ENCODE measurements at places on chromosomes 2 and 18.

DNA sequence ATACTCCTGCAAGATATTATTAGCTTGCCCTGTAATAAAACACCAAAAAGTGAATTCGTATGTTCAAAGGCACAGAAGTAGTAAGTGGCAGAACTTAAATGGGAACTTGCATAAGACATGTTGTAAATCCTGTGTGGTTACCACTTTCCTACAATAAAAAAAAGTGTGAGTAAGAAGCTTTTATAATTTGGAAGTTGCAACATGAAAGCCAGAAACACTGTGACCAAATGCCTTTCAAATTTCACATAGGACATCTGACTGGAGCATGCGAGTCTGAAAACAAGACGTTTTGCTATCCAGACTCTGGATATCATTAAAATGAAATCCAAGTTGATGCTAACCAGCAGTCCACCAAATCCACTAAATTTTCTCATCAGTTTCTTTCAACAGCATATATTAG is 886.2 kb upstream of the NRXN1 start:
- DNase-seq = no peak

DNA sequence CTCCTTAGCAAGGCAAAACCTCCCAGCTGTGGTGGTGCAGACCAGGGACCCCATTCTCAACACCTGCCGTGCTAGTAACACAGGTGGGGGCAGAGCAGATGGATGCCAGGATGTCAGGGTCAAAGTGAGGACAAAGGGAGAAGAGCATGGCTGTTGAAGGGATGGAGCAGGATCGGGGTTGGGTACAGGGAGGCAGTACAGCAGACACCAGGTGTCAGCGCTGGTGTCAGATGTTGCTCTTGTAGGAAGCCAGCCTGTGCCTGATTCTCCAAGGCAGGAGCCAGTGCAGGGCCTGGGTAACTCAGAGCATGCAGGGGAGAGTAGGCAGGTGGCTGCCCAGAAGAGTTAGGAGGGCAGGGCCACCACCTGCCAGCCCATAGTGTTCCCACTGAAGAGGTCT is 222.1 kb upstream of the SPRED2 start:
- no peak for DNase-seq

- no peak for DNase-seq
Measured at GRCh38 chr2:31341351-31341750, 73.2 kb downstream of the XDH start.

DNA sequence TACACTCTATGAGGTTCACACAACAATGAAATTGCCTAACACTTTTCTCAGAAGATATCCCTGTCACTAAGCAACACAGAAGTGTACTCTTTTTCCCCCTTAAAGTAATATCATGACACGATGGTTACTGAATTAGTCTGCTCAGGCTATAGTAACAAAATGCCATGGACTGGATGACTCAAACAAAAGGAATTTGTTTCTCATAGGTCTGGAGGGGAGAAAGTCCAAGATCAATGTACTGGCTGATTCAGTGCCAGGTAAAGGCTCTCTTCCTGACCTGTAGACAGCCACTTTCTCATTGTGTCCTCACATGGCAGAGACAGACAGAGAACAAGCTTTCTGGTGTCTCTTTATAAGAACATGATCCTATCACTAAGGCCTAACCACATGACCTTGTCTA is 211.9 kb downstream of the RBM43 start:
- DNase-seq = no peak

- no peak for DNase-seq
Measured at GRCh38 chr2:11169333-11169732, 14.1 kb downstream of the SLC66A3 start.

GRCh38 chr2:168635065-168635577 is 167.3 kb upstream of the NOSTRIN start:
- no peak for DNase-seq

DNA sequence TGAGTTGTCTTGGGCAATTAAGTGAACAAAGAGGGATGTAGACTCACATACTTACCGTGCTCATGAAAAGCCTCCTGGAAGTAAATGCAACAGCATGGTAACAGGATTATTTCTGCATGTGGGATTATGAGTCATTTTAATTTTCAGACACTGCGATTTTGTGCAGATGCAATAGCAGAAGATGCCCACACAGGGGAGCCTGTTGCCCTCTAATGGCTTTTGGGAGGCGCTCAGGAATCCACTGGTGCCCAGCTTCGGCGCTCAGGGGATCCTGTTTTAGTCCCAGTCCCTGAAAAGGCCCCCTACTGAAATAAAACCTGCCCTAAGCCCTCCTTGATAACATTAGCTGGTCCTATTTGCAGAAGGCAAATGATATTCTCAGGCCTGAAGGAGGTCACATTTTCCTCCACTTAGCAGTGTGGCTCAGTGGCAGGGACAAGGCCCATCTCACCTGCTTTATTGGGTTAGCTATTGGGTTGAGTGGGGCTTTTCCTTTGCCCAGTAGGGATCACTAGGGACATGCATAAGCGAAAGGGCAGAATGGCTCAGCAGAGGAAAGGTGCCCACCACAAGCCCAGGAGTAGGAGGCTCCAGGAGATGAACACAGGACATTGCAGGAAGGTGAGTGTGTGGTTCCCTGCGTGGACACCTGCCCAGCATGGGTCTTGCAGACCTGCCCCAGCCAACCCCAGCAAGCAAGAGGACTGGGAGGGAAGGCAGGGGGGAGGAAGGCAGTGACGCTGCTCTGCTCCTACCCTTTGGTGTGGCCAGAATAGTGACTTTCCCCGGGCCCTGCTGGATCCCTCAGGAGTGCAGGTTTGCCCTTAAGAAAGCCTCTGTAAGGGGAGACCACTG is 26.5 kb upstream of the KCNS3 start:
- peak; percentile 42 for DNase-seq

DNA sequence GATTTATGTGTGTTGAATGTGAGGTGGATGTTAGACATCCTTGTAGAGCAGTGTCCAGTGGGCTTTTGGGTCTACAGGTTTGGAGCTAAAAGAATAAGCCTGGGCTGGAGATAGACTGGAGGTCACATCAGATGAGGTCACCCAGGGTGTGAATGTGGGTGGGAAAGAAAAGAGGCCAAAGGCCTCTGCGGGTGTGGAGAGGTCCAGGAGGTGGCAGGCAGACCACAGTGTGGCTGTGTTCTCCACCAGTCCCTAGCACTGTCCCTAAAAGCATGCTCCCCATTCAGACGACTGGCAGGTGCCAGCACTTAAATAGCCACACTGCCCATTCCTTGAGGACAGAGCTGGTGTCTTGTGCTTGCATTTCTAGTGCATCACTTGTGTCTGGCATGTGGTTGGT is 4.1 kb downstream of the ATG4B start:
- no peak for DNase-seq

DNA sequence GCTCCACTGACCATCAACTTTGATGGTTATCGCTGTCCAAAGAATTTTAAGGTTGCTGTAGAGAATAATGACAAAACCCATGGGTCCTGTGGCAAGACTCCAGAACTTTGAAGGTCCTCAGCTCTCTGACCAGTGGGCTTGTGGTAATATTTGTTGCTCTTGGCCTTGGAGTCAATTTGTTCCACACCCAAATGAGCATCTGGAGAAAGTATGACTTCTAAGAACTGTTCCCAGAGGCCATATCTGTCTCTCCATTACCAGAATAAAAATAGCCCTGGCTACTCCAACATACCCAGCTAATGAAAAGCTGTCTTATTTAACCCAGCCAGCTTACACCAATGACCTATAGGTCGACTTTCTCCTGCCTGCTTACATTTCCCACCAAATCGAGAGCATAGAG is 466.4 kb downstream of the MEIS1 start:
- DNase-seq = no peak

GRCh38 chr2:151523850-151524249 is 114.1 kb downstream of the RIF1 start:
- DNase-seq = no peak

DNA sequence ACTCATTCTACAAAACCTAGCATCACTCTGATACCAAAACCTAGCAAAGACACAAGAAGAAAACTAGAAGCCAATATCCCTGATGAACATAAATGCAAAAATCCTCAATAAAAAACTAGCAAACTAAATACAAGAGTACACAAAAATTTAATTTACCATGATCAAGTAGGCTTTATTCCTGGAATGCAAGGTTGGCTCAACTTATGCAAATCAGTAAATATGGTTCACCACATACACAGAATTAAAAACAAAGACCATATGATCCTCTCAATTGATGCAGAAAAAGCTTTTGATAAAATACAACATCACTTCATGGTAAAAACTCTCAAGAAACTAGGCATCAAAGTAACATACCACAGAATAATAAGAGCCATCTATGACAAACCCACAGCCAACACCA is 188.3 kb downstream of the ETAA1 start:
- no peak for DNase-seq

- no peak for DNase-seq
Measured at GRCh38 chr2:189018631-189019030, 44.5 kb downstream of the COL3A1 start.

DNA sequence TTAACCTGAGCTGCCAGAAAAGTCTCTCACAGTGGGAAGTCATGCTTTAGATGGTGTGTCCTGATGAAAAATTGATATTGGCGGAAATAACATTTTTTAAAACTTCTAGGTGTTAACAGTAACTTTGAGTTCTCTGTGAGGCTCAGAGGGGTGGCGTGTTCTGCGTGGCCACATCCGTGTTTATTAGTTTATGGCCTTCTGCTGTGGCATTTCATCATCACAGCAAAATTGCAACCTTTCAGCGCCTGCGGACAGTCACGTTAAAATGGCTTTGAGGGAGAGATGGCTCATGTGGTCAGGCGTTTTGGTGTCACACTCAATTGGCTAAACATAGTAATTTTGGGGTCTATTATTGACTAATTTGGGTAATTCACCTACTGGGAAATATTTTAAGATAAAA is 42.4 kb downstream of the KLHL29 start:
- DNase-seq = no peak

- DNase-seq = no peak
Measured at GRCh38 chr18:76161983-76162382, 333.1 kb downstream of the ZNF516 start.

DNA sequence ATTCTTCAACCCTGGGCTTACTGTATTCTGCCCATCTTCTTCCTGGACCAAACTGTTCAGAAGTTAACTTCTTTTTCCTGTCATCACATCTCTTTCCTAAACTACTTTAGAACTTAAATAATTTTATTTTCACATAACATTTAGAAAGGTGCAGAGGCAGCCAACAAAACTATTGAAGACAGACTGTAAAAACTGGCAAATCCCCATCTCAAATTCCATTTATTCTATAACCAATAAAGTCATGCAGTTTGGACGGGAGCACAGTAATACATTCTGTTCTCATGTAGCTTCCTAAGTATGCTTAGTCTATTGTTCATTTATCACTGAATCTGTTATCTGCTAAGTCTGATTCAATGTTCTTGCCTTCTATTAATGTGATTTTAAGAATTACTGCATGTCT is 99.1 kb downstream of the SMAD2 start:
- no peak for DNase-seq

GRCh38 chr18:22632191-22632590 is 214.5 kb upstream of the CTAGE1 start:
- DNase-seq = no peak

DNA sequence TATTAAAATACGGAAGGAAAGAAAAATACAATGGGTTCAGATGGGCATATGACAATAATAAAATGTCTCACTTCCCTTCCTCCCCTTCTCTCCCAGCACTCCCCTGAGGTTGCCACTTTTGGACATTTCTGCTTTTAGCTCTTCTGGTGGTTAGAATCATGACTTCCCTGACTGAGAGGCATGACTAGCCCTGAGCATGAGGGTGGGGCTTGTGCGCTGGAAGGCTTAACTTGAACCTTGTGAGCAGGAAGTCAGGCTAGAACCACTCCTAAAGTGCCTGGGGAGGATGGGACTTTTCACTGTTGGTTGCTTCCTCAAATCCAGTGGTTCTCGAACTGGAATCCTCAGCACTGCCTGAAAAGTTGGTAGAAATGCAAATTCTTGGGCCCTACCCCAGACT is 19.7 kb upstream of the ARHGAP25 start:
- DNase-seq = peak; percentile 66

DNA sequence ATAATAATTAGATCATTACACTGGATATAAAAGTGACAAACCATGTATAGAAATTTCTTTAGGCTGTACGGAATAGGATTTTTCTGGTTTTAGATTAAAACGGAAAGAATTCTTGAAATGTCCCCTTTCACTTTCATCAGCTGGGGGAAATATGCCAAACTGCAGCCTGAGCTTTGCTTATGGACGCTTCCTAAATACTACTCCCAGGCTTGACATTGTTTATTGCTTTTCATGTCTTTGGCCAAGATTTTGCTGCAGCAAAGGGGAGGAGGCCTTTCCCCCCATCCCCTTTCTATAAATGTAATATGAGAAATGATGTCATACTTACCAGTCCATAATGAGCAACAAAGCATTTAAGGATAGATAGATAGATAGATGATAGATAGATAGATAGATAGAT is 158.4 kb downstream of the MAP2 start:
- DNase-seq = no peak

GRCh38 chr2:105383432-105384166 is 15.3 kb downstream of the FHL2 start:
- no peak for DNase-seq

DNA sequence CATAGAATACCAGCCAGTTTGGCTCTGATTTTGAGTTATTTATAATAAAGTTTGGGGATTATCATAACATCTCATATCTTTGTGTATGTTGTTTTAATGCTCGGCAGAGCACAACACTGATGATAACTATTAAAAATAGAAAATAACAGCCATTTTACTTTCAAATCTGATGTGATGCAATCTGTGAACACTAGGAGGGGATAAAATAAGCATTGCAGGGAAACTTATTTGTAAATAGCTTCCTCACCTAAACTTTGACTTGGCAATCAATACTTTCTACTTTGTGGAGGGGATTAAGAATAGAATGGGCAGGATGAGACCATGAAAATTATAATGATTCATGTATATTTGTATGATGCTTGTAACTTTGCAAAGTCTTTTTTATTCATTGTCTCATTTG is 54.4 kb downstream of the USP14 start:
- DNase-seq = no peak

- DNase-seq = no peak
Measured at GRCh38 chr2:188474316-188474715, 182.6 kb downstream of the GULP1 start.

GRCh38 chr2:235963853-235964577 is 204.2 kb downstream of the GBX2 start:
- no peak for DNase-seq

- DNase-seq = peak; percentile 39
Measured at GRCh38 chr18:62339106-62339988, 14.2 kb downstream of the TNFRSF11A start.

DNA sequence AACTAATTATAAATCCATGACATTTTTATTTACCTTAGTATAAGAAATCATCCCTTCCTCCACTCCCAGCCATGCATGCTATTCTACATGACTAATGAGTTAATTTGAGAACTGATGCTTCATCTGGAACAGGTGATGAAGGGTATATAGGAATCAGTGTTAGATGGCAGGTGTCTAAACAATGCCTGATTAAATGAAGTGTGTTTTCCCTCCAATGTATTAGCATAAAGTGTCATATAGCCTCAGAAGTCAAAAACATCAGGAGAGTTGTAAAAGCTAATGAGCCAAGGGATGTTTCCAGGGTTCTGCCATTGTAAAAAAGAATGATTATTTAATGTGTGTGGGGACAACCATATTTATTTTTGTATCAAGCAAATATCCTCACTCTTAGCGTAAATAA is 913.8 kb downstream of the DCC start:
- DNase-seq = no peak
